ENCODE measurements at places on chromosomes 7 and 10.

GRCh38 chr7:137038706-137039105, 170.3 kb downstream of the CHRM2 start:
- no peak for DNase-seq

GRCh38 chr10:8137272-8137681, 82.8 kb downstream of the GATA3 start:
- DNase-seq: no peak

DNA sequence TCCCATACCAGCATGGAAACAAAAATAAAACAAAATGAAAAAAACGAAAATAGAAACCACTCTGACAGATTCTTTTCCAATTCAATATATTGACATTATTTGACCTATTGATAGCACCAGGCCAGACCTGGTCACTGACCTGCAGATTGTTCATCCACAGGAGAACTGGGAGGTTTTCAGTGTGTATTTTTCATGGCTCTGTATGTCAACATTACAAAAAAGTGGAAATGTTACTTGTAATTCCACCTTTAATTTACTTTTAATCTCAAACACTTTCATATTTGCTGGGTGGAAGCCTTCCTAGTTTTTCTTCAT, 2.9 kb downstream of the HKDC1 start:
- DNase-seq: no peak

- no peak for DNase-seq
Measured at GRCh38 chr10:103678178-103678526, 177.2 kb downstream of the SH3PXD2A start.

DNA sequence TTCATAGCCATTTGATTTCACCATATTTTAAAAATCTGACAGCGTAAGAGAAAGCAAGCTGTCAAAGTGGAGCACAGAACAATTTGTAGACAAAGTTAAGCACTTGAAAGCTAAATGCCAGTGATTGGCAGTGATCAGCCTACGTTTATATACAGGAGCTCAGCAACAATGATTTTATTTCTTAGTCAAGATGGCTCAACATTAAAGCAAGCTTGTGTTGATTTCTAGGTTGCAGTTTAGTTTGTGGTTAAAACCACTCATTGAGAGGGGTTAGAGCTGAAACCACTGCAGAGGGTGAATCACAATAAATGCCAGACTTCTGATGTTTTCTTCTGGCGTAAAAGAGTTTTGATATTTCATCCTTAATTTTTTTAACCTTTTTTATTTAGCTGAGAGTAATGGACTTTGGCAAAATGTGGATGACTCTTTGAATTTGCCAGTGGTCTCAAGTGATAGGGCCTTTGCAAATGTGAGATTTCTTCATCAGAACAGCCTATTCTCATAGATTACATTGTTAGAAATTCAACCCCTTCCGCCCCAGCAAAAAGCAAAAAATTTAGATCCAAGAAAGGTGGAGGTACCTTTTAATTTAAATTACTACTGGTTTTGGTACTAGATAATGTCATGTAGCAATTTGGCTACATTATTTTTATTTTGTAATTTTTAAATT, 73.8 kb downstream of the SHOC2 start:
- peak; percentile 90 for DNase-seq

DNA sequence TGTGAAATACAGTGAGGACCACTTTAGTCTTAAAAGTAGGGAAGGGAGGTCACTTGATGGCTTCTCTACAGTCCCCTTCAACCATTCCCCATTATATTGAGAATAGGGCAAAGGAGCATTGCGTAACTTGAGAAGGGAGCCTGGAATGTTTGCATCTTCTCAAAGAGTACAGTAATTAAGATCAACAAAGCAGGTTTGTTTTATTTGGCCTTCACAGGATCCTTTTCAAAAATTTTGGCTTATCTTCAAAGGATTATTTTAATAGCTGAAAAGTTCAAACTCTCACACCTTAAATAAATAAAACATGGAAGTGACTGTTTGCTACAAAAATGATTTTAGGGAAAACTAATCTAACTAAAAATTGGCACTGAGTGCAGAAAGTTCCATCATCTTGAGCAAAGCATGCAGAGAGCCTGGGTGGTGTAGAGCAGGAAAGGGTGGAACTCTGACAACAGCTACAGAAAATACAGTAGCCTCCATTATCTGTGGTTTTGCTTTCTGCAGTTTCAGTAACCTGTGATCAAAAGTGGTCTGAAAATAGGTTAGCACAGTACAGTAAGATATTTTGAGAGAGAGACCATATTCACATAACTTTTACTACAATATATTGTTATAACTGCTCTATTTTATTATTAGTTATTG, 214.0 kb downstream of the MDFIC start:
- DNase-seq: peak; percentile 1

GRCh38 chr10:99330347-99330924, 1.3 kb downstream of the CNNM1 start:
- no peak for DNase-seq

DNA sequence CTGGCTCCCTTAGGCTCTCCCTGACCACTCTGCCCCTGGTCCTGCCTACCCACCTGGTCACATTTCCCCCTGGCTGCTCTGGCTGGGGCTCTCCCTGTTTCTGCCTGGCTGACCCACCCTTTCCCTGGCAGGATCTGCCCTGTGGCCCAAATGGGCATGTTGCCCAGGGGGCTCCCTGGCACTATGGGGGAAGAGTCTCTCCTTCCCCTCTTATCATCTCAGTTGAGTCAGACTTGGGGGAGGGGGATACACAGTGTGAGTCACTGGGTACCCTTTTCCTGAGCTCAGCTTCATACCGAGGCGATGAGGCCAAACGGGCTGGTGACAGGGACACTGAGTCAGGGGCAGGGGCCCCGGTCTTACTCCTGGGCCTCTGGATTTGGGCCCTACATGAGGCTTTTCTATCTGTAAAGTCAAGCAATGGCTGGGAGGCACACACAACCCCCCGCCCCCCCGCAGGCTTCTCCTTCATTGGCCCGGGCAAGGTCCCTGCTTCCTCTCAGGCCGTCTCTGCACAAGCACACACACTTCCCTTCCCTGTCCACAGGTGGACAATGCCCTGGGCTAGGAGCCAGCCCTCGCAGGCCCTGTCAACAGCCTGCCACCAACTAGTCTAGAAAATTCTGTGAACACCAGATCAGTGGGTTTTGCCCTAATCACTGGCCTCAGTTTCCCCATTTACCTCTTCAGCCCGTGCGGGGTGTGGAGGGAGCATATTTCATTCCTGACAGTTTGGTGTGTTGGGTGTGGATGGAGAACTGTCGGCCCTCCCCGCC, 627 bp upstream of the FLNC start:
- DNase-seq: no peak

DNA sequence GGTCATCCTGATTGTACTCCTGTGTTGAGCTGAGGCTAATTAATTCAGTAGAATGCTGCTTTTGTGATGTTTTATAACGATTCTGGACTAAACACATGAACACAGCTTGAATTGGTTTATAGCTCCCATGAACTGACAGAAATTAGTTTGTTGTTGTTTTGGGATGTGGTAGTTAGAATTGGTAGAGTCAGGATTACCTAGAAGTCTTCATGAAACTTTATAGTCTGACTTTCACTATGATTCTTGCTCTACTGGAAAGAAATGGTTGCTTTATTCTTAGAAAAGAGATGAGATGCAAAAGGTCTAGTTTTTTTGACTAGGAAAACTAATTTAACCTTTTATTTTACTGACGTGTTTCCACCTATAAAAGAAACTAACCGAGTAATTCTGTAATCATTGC, 23.4 kb upstream of the TRUB1 start:
- DNase-seq: no peak

DNA sequence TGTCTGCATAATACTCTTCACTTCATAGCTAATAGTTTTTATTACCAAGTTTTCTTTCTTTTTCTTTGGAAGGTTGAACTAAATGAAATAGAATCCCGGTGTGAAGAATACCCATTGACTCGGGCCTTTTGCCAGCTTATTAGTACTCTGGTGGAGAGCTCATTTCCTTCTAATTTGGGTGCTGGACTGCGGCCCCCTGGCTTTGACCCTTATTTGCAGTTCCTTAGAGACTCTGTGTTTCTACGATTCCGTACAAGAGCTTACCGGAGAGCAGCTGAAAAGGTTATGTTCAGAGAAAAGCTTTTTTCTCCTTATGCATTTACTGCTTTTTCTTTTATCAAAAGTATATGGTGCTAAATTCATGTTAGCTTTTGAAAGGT, 40.2 kb downstream of the NUP205 start:
- DNase-seq: no peak

GRCh38 chr7:107398161-107398560, 71.7 kb upstream of the GPR22 start:
- DNase-seq: no peak

DNA sequence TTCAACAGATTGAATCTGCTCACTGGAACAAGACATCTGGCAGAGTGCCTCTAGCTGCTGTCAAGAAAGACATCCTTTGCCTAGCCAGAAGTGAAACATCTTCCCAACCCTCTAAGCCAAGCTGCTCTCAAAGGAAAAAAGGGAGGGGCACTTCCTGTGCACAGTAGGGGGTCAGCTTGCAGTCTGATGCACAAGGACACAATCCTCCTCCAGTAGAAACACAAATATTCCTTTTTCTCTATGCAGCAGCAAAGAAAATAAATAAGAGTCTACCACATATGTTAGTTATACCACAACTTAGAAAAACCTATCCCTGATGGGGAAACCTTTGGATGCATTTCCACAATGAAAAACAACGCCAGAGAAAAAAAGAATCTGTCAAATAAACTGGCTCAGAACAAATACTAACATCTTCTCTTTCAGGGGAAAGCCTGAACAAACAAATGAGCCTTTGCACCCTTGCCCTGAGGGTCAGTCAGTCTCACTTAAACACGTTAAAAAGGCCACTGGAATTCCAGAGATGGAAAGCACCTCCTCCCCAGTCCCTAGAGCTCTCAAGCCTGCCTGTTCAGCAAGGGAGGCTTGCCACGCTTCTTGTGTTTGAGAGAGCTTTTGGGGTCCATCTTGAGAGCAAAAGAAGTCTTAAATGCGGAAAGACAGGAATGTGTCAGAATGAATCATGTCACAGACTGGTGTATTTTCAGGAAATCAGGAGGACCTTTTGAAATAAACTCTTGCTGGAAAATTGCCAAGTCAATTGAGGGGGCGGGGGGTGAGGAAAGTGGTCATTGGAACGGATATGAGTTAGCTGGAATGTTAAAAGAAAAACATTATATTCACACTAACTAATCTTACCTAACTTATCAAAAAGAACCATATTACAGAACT, 7.5 kb downstream of the LAMB1 start:
- peak; percentile 75 for DNase-seq

GRCh38 chr7:157844141-157844540, 507.3 kb downstream of the DNAJB6 start:
- DNase-seq: no peak

DNA sequence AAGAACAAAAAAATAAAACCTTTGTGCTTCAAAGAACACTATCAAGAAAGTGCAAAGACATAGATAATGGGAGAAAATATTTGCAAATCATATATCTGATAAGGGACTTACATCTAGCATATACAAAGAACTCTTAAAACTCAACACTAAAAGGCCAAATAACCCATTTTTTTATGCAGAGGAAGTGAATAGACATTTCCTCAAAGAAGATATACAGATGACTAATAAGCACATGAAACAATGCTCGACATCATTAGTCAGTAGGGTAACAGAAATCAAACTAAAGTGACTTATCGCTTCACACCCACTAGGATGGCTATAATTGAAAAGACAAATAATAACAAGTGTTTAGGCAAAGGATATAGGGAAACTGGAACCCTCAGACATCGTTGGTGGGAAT, 78.0 kb downstream of the MALSU1 start:
- DNase-seq: peak; percentile 51

DNA sequence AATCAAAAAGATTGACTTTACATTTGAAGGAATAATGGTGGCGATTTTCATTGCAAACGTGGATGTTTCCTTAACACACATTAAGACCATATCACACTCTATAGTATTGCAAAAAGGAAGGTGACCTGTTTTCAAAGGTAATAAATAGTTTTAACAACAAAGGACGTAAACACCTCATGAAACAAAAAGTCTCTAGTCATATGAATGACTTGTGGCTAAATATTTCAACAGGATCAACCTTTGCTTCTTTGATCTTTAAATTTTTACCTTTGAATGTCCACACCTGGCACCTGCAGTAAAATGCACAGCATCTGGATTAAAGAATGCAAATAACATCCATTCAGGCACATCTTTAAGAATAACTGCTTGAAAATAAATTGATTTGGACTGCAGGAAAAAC, 30.0 kb upstream of the FERD3L start:
- no peak for DNase-seq

GRCh38 chr10:74088722-74089121, 61.9 kb downstream of the AP3M1 start:
- DNase-seq: no peak

DNA sequence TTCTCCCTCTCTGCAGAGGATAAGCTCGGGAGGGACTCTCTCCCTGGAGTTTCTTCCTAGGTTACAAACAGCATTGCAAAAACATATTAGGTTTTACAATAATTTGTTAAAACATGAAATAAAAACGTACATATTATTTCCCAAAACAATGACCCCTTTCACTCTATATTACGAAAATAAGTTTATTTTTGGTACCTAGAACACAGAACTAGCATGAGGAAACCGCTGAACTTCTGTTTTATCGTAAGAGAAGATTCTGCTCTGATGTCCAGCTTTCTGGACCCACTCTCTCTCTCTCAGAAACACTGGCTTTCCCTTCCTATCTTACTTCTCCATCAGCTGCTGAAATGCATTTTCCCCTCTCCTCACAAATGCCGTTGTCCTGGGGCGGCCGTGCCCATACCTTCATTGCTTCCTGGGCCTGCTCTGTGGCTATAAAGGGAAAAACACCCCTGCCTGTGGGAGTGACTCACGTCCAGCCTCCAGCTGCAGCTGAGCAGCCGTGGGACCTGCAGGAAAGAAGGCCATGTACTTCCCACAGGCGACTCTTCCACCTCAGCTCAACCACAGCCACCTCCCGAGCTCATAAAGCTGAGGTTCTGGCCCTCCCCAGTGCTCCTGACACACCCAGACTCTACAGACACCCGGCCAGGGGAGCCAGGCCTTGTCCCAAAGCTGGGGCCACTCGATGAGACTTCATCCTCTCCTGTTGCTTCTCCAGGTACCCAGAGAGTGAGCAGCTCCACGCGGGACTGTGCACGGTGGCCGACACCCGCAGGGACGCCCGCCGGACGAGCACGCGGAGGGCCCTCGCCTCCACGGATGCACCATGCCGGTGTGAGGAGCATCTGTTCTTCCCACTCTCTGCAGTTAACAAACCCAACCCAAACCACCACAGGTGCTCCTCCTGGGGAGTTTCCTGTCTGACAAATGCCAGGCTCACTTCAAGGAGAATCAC, 3.1 kb downstream of the GPER1 start:
- peak; percentile 10 for DNase-seq

- no peak for DNase-seq
Measured at GRCh38 chr7:3616306-3616705, 315.3 kb downstream of the SDK1 start.

DNA sequence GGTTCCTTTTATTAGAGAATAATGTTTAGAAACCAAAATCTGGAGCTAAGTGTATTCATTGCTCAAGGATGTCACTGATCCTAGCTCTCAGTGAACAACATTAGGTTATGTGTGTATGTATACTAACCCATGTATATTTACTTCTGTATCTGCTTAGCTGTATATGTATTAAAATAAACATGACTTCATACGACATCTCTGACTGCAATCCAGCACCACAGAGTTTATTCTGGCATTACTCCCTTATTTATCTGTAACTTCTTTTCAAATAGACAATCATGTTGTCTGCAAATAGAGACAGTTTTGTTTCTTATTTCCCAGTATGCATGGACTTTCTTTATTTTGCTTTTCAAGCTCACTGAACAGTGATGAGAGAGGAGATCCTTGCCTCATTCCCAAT, 441.0 kb upstream of the NFE2L3 start:
- DNase-seq: no peak

- DNase-seq: no peak
Measured at GRCh38 chr7:68562323-68562899, 1035.9 kb upstream of the AUTS2 start.

GRCh38 chr7:95199779-95200558, 124.4 kb downstream of the PON1 start:
- peak; percentile 17 for DNase-seq
